ENCODE measurements at places on chromosomes 1 and 21. TPM values are rescaled to one million over a fixed set of nuclear protein-coding genes. Genes with fewer than 3 reads are reported as not detected.
A peak's percentile ranks its signal among the peaks of the same experiment; 100 is the strongest.

GRCh38 chr1:72845381-72845780 lies 563.0 kb upstream of the NEGR1 start:
- no peak for DNase-seq
- no peaks in the 10 kb centered on the region for H3K27me3 ChIP-seq
- no peak overlapping the region for H3K27ac ChIP-seq
- H3K36me3 ChIP-seq: no peaks in the 10 kb centered on the region
- H3K4me1 ChIP-seq: no peaks in the 10 kb centered on the region

- no peak overlapping the region for H3K27ac ChIP-seq
- no peak for DNase-seq
- H3K36me3 ChIP-seq: no peaks in the 10 kb centered on the region
- no peaks in the 10 kb centered on the region for H3K4me1 ChIP-seq
These were observed 599.4 kb upstream of the PBX1 start for GRCh38 chr1:163959622-163960021.

DNA sequence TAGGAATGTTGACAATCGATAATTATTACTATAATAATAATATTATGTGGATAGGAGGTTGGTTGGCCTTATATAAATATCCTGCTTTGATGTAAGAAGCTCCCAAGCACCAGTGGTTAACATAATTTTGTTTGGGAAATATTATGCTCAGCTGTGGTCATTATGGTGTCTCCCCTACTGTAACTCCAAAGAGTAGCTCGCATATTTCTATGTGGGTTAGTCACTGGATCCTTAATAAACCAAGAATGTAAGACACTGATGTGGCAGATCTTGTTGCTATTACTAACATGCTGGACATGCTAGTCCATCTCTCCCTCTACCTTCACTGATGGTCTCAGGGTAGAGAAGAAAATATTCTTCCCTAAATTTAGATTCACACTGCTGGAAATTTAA lies 79.2 kb upstream of the RALGPS2 start:
- no peak overlapping the region for H3K4me3 ChIP-seq
- H3K27me3 ChIP-seq: no peaks in the 10 kb centered on the region
- no peaks in the 10 kb centered on the region for H3K36me3 ChIP-seq

DNA sequence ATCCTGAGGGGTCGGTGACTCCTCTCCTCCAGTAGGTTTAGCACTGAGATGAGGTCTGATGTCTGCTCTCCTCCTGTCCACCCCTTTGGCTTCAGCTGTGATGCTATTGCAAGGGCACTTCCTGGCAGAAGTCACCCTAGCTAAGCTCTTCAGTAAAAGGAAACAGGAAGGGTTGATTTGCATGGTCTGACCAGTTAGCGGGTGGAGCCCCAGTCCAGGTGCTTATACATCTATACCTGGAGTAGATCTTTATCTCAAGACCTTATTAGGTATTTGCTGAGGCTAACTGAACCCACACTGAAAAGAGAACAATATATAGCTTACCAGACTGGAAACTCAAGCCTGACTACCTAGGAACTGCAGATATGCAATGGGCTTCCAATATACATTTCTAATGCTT lies 28.9 kb upstream of the NFASC start:
- H3K27me3 ChIP-seq: peaks cover 3% of the 10 kb centered on the region
- no peaks in the 10 kb centered on the region for H3K4me1 ChIP-seq
- H3K27ac ChIP-seq: no peak overlapping the region
- H3K36me3 ChIP-seq: no peaks in the 10 kb centered on the region
- no peak overlapping the region for H3K4me3 ChIP-seq
- DNase-seq: no peak

- DNase-seq: no peak
- H3K27me3 ChIP-seq: no peaks in the 10 kb centered on the region
- no peak overlapping the region for H3K27ac ChIP-seq
These were observed 7.3 kb downstream of the OR2M5 start for GRCh38 chr1:248152056-248152827.

DNA sequence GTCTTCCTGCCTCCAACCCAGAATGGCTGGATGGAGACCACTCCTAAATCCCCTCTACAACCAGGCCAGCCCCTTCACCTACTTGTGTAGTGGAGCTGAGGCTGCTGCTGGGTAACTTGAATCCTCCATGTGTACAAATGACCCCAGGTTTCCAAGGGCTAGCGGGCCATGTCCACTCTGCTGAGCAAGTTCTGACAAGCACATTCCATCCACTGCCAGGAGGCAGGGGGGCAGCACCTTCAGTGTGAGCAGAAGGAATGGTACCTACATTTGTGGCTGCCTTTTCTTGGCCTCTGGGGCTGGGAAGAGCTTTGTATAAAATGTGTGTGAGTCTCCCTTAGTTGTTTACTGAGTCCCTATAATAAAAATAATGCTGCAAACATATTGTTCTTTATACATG lies 14.5 kb downstream of the KIAA0040 start:
- no peak overlapping the region for H3K4me3 ChIP-seq
- H3K27me3 ChIP-seq: no peaks in the 10 kb centered on the region
- H3K4me1 ChIP-seq: peaks cover 18% of the 10 kb centered on the region
- no peak overlapping the region for H3K27ac ChIP-seq
- peaks cover 6% of the 10 kb centered on the region for H3K36me3 ChIP-seq

GRCh38 chr1:175802407-175803123 lies 59.2 kb upstream of the TNR start:
- DNase-seq: no peak
- H3K4me3 ChIP-seq: no peak overlapping the region
- H3K4me1 ChIP-seq: no peaks in the 10 kb centered on the region
- no peak overlapping the region for H3K27ac ChIP-seq
- no peaks in the 10 kb centered on the region for H3K36me3 ChIP-seq

GRCh38 chr1:229514578-229515275 lies 6.6 kb upstream of the NUP133 start:
- H3K4me3 ChIP-seq: no peak overlapping the region
- no peaks in the 10 kb centered on the region for H3K4me1 ChIP-seq
- peak; percentile 70 for DNase-seq

DNA sequence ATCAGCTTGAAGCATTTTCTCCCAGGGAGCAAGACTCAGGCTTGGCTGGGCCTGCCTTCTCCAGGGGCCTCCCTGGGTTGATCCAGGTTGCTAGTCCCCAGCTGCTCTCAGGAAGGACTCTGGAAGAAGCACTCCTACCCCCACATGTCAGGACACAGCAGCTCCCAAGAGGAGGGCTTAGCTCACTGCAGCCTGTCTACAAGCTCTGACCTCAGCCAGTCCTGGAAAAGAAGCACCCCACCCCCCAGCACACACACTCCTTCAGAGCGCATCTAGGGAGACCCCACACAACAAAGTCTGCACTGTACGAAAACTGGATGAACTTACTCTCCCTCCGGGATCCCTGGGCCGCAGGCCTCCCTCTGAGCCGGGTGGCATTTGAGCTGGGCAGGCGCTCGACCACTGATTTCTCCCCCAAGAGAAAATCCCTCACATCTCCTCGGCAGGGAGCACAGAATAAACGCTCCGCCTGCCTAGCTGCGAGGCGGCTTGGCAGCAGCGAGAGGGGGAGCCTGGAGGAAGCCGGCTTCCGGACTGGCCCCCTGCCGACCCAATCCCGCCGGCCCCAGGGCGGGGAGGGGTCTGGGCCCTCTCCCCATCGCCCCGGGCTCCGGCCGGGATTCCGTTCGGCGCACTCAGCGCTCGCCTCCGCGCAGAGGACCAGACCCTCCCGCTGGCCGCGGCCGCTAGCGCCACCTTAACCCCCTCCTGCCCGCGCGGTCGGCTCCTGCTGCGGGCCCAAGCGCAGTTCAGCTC lies at the start of gene KCNA2:
KCNA2 (minus strand) TSS at position 458 of the 756 bp plus-strand sequence. CDS start 1,576 bp downstream, outside the sequence.
- H3K27ac ChIP-seq: no peak within 1 kb of the TSS
- peaks cover 5% of the 10 kb centered on the region for H3K4me1 ChIP-seq
- H3K4me3 ChIP-seq: peak within 1 kb of the TSS; percentile 68
- H3K27me3 ChIP-seq: peaks cover 10% of the 10 kb centered on the region

- no peaks in the 10 kb centered on the region for H3K27me3 ChIP-seq
- no peak overlapping the region for H3K27ac ChIP-seq
- DNase-seq: no peak
- H3K4me3 ChIP-seq: no peak overlapping the region
These were observed 77.7 kb downstream of the KIRREL1 start for GRCh38 chr1:158071138-158071537.

GRCh38 chr1:172967936-172968335 lies 82.8 kb downstream of the TNFSF18 start:
- no peak overlapping the region for H3K27ac ChIP-seq
- no peak for DNase-seq
- no peaks in the 10 kb centered on the region for H3K27me3 ChIP-seq

- no peak for DNase-seq
- H3K4me3 ChIP-seq: no peak overlapping the region
- no peak overlapping the region for H3K27ac ChIP-seq
- no peaks in the 10 kb centered on the region for H3K36me3 ChIP-seq
- no peaks in the 10 kb centered on the region for H3K4me1 ChIP-seq
These were observed 37.3 kb downstream of the HUNK start for GRCh38 chr21:31910074-31910470.

- H3K4me3 ChIP-seq: no peak overlapping the region
- no peaks in the 10 kb centered on the region for H3K27me3 ChIP-seq
- DNase-seq: no peak
These were observed 8.1 kb downstream of the NIBAN1 start for GRCh38 chr1:184965944-184966860.

DNA sequence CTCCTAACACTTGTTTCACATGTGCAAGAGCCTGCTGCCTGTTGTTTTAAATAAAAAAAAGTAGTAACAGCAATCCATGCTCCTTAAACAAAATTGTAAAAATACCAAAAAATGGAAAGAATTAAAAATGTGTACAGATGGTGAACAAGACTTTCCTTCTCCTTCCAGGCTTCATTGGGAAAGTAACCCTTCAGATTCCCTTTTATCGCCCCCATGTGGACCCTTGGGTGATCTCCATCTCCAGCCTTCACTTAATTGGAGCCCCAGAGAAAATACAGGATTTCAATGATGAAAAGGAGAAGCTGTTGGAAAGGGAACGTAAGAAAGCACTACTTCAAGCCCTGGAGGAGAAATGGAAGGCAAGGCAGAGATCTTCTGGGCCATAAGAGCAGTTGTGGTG lies 14.2 kb downstream of the VPS13D start:
- DNase-seq: no peak
- no peaks in the 10 kb centered on the region for H3K27me3 ChIP-seq
- H3K4me1 ChIP-seq: no peaks in the 10 kb centered on the region
- H3K4me3 ChIP-seq: no peak overlapping the region
- peaks cover 18% of the 10 kb centered on the region for H3K36me3 ChIP-seq
- no peak overlapping the region for H3K27ac ChIP-seq

- no peaks in the 10 kb centered on the region for H3K4me1 ChIP-seq
- H3K27me3 ChIP-seq: no peaks in the 10 kb centered on the region
- no peak for DNase-seq
- no peak overlapping the region for H3K4me3 ChIP-seq
- no peaks in the 10 kb centered on the region for H3K36me3 ChIP-seq
These were observed 108.0 kb downstream of the NRIP1 start for GRCh38 chr21:14956807-14957206.

GRCh38 chr1:19081218-19081893 lies 124.9 kb upstream of the IFFO2 start:
- no peak for DNase-seq
- H3K27ac ChIP-seq: no peak overlapping the region
- H3K4me3 ChIP-seq: no peak overlapping the region
- peaks cover 26% of the 10 kb centered on the region for H3K36me3 ChIP-seq
- no peaks in the 10 kb centered on the region for H3K27me3 ChIP-seq
- H3K4me1 ChIP-seq: no peaks in the 10 kb centered on the region

GRCh38 chr1:61174060-61174795 lies 91.9 kb downstream of the NFIA start:
- H3K36me3 ChIP-seq: no peaks in the 10 kb centered on the region
- no peak overlapping the region for H3K27ac ChIP-seq
- no peak for DNase-seq

- no peaks in the 10 kb centered on the region for H3K4me1 ChIP-seq
- H3K27ac ChIP-seq: no peak overlapping the region
- DNase-seq: no peak
- no peaks in the 10 kb centered on the region for H3K36me3 ChIP-seq
- no peaks in the 10 kb centered on the region for H3K27me3 ChIP-seq
These were observed 26.7 kb upstream of the MYSM1 start for GRCh38 chr1:58726581-58726980.

DNA sequence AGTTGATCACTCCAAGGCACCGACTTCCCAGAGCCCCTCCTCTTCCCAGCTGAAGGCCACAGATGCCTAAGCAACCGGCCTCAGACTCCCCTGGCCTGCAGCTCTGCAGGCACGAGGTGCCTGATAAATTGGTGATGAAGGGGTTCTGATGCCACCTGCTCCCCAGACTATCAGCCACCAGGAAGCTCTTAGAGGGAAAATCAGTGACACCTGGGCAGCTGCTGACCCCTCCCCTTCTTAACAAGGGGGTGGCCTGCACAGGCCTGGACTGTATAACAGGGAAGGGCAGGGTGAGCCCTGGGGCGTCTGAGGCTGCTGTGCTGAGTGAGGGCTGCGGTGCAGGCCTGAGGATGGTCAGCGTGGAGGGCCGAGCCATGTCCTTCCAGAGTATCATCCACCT lies at the start of gene PADI6:
PADI6 (plus strand) TSS at position 301 of the 400 bp plus-strand sequence; CDS start at position 351, 50 bp downstream.
- DNase-seq: no peak
- H3K4me1 ChIP-seq: no peaks in the 10 kb centered on the region
- no peak within 1 kb of the TSS for H3K27ac ChIP-seq
- no peaks in the 10 kb centered on the region for H3K27me3 ChIP-seq
- H3K36me3 ChIP-seq: no peaks in the 10 kb centered on the region

- H3K36me3 ChIP-seq: no peaks in the 10 kb centered on the region
- no peak for DNase-seq
- peak overlapping the region; percentile 86 for H3K4me3 ChIP-seq
- peak overlapping the region; percentile 80 for H3K27ac ChIP-seq
- H3K27me3 ChIP-seq: no peaks in the 10 kb centered on the region
These were observed 2.3 kb downstream of the EGLN1 start for GRCh38 chr1:231419738-231420298.

- DNase-seq: no peak
- no peaks in the 10 kb centered on the region for H3K27me3 ChIP-seq
- H3K27ac ChIP-seq: no peak overlapping the region
These were observed 44.2 kb upstream of the ARHGAP29 start for GRCh38 chr1:94281361-94282142.

DNA sequence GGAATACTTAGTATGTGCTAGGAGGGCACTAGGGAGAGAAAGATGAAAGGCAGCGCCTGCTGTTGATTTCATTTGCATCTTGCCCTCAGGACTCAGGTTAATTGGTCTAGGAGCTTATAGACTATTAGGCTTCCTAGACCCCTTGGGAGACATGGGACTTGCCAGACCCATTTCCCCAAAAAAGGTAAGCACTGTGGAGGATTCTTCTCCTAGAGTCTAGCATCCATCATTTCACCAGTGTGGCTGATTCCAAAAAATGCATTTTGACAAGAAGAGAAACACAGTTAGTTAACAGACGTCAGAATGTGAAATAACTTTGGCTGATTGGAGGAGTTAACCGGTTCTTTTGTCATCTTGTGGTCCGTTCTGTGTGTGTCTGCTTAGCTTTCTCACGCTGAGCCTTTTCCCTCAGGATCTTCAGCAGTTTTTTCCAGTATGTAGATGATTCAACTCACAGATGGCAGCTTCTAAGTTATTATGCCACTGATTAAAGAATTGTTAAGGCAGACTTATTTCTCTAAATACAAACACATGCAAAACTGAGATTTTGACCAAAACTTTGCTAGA lies 108.8 kb downstream of the KIF26B start:
- no peak overlapping the region for H3K27ac ChIP-seq
- no peaks in the 10 kb centered on the region for H3K36me3 ChIP-seq
- no peaks in the 10 kb centered on the region for H3K27me3 ChIP-seq

GRCh38 chr1:84635429-84635828 lies 54.8 kb downstream of the SSX2IP start:
- H3K4me1 ChIP-seq: no peaks in the 10 kb centered on the region
- H3K4me3 ChIP-seq: no peak overlapping the region
- H3K27ac ChIP-seq: no peak overlapping the region
- H3K27me3 ChIP-seq: no peaks in the 10 kb centered on the region
- no peaks in the 10 kb centered on the region for H3K36me3 ChIP-seq

TCHHL1 gene
- not detected for polyA plus RNA-seq

CD160 gene
- 0.22 TPM for polyA plus RNA-seq

ACKR1 gene
- not detected for polyA plus RNA-seq

ANGPTL3 gene
- polyA plus RNA-seq: not detected

ZNF593OS gene
- polyA plus RNA-seq: not detected

SAMSN1 gene
- 25.5 TPM for polyA plus RNA-seq

EFNA3 gene
- 0.72 TPM for polyA plus RNA-seq
